Activated gamma-delta T cell treated with anti-CD3 and anti-CD28 coated beads, Interleukin-2, amount 50 U/mL, for 16 hours (primary cell): ENCODE measurements at places on chromosomes 12 and 14.
A peak's percentile ranks its signal among the peaks of the same experiment; 100 is the strongest.

DNA sequence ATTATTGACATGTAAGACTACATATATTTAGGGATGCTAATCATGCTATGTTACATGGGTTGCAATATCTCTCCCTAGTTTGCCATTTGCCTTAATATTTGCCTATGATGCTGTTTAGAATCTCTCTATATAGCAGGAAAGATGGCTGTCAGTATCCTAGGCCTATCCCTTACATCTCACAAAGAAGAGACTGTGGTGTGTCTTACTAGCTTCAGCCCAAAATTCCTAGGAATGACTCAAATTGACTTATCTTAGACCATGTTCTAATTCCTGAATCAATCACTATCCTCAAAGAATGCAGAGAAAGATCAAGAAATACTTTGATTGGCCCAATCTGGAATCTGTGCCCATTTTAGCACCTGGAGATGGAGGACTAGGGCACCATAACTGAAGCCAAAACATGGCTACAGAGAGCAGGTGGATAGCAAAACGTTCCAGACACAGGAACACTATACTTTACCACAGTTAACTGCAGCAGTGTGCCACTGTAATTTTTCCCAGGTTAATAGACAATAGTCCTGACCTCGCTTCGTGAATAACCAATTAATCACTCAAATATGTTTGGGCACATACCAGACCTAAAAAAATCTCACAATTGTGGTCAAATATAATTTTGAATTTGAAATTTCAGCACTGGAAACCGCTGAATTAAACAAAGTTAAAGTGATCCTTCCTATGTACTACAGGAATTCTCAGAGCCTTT, 32.7 kb upstream of the GLIPR1 start:
- no peak for DNase-seq

GRCh38 chr14:36163451-36163850, 13.1 kb downstream of the PTCSC3 start:
- no peak for DNase-seq

DNA sequence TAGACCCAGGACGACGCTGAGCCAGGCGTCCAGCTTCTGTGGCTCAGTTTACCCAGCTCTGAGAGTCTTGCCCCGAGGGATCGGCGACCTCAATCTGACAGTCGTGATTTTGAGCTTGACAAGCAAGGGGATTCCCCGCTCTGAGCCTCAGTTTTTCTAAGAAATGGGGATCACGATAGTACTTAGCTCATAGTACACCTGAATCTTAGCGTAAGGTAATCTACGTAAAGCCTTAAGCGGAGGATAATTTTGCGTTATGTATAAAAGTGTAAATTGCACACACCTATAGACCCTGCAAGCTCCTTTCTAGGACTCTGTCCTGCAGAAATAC, 285 bp downstream of the MVK start:
- no peak for DNase-seq

DNA sequence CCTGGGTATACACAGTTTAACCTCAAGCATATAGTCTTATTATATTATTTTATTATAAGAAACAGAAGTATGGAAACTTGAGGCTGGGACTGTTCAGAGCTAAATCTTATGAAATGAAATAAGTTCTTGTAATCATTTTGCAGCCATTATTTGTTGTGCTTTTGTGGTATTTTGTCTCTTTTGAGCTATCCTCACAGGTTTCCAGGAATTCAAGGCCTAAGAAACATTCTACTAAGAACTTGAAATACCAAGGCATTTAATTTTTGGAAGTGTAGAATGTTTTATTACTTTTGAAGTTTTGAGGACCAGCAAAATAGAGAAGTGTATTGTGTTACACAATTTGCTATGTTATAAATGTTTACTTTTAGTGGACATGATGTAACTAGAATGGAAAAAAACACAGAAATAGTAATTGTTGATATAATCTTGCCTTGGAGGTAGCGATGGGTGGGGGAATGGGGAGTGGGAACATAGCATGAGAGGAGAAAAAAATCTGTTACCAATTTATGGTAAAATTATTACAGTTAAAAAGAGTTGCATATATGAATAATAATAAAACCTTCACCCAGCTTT, 81.7 kb downstream of the CRADD start:
- no peak for DNase-seq

DNA sequence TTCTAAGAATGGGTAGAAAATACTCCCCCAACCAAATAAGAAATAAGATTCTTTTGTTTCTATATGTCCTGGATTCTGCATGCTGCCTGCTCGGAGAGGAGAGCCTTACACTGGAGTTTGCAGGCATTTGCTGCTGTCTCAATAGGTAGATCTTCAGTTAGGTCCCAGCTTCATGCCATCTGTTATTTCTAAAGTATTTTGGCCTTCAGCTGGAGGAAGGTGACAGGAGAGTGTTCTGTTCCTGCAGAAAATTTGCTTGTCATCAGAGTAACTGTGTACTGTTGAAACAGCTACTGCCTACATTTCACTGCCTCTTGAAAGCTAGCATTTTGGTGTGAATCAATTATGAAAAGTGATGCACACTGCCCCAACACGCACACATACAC, 966.9 kb downstream of the NRXN3 start:
- DNase-seq: no peak

- peak; percentile 14 for DNase-seq
Measured at GRCh38 chr12:19482551-19483109, 43.3 kb downstream of the AEBP2 start.

DNA sequence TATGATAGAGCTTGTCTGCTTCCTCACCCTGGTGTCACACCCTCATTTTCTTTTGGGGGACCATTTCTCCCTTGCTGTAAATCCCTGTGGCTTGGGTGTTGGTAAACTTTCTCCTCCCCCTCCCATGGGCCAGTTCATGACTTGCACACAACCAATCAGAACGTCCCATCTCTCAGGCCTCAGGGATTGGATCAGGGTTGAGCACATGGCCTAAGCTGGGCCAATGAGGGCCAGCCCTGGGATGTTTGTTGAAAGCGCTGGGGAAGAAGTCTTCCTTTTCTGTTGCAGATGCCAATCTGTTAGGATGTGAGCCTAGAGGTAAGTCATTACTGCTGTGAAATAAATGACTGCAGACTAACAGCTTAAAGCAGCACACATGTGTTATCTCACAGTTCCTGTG, 136.7 kb downstream of the AACS start:
- no peak for DNase-seq

- DNase-seq: no peak
Measured at GRCh38 chr12:52672321-52672933, 7.8 kb downstream of the KRT1 start.
